Pancreas (tissue), 10 donors: ENCODE measurements at places on chromosomes 13 and 19. TPM values are rescaled to one million over a fixed set of nuclear protein-coding genes. Genes with fewer than 3 reads are reported as not detected.
A peak's percentile ranks its signal among the peaks of the same experiment; 100 is the strongest.

ABHD17A gene
- total RNA-seq: 21.4 TPM

PLIN5 gene
- total RNA-seq: 80.2 TPM

CCDC70 gene
- not detected for total RNA-seq

TLE6 gene
- total RNA-seq: 0.97 TPM

RGL3 gene
- 71.1 TPM for total RNA-seq

ICAM4 gene
- not detected for total RNA-seq

SKA3 gene
- total RNA-seq: not detected

IQCN gene
- 5.6 TPM for total RNA-seq

ZNF845 gene
- total RNA-seq: 2.6 TPM

LRRC25 gene
- total RNA-seq: 0.14 TPM

DNA sequence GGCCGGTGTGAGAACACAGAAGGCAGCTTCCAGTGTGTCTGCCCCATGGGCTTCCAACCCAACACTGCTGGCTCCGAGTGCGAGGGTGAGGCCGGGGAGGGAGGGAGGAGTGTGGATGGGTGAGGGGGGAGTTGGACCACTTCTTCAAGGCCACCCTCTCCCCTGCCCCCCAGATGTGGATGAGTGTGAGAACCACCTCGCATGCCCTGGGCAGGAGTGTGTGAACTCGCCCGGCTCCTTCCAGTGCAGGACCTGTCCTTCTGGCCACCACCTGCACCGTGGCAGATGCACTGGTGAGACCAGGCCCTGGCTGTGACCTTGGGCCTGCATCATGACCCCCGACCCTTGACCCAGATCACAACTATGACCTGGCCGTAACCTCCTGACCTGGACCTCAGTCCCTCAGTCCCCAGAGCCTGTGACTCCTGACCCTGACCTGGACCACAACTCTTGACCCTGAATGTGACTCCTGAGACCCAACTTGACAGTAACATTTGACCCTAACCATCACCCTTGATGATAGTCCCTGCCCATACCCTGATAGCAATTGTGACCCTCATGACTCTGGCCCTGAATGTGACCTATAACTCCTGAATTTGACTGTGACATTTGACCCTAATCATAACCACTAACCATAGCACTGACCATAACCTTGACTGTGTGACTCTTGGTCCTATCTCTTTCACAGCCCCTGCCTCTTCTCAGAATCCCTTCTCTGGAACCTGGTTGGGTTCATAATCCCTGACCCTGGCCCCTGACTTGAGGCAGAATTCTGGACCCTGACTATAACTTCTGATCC lies 10.9 kb downstream of the LTBP4 start:
- H3K27ac ChIP-seq: no peak overlapping the region
- no peaks in the 10 kb centered on the region for H3K36me3 ChIP-seq
- H3K4me1 ChIP-seq: no peaks in the 10 kb centered on the region
- no peaks in the 10 kb centered on the region for H3K27me3 ChIP-seq
- H3K4me3 ChIP-seq: no peak overlapping the region

DNA sequence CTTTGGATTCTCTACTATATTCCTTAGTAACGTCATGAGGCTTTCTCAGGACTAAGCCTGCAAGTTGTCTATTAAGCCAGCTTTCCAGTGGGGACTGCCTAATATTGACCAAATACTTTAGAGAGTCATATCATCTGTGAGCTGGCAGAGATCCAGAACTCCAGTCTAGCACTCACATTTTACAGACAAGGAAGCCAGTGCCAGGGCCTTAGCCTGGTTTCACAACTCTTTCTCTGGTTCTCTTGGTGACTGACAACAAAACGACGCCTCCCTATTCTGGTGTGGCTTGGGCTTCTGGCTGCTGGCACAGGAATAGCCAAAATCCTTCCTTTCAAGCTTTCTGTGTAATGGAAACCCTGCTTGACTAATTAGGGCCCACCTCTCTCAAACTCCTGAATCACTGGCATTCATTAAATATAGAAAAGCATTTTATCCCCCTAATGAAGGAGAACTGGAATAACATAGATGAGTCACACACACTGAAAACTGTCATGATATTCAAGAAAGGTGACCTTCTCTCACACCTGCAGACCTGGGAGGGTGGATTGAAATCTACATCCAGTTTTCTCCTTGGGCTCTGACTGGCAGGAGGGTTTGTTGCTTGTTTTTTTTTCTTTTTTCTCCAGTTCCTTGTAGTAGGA lies 75.2 kb upstream of the UBL3 start:
- peak overlapping the region; percentile 85 for H3K27ac ChIP-seq
- H3K4me3 ChIP-seq: no peak overlapping the region
- H3K36me3 ChIP-seq: no peaks in the 10 kb centered on the region
- no peaks in the 10 kb centered on the region for H3K27me3 ChIP-seq
- H3K4me1 ChIP-seq: peaks cover 33% of the 10 kb centered on the region
- DNase-seq: peak; percentile 90

GRCh38 chr13:80173224-80173623 lies 167.7 kb downstream of the SPRY2 start:
- no peaks in the 10 kb centered on the region for H3K27me3 ChIP-seq
- no peak overlapping the region for H3K4me3 ChIP-seq
- no peaks in the 10 kb centered on the region for H3K4me1 ChIP-seq
- H3K27ac ChIP-seq: no peak overlapping the region
- no peak for DNase-seq

DNA sequence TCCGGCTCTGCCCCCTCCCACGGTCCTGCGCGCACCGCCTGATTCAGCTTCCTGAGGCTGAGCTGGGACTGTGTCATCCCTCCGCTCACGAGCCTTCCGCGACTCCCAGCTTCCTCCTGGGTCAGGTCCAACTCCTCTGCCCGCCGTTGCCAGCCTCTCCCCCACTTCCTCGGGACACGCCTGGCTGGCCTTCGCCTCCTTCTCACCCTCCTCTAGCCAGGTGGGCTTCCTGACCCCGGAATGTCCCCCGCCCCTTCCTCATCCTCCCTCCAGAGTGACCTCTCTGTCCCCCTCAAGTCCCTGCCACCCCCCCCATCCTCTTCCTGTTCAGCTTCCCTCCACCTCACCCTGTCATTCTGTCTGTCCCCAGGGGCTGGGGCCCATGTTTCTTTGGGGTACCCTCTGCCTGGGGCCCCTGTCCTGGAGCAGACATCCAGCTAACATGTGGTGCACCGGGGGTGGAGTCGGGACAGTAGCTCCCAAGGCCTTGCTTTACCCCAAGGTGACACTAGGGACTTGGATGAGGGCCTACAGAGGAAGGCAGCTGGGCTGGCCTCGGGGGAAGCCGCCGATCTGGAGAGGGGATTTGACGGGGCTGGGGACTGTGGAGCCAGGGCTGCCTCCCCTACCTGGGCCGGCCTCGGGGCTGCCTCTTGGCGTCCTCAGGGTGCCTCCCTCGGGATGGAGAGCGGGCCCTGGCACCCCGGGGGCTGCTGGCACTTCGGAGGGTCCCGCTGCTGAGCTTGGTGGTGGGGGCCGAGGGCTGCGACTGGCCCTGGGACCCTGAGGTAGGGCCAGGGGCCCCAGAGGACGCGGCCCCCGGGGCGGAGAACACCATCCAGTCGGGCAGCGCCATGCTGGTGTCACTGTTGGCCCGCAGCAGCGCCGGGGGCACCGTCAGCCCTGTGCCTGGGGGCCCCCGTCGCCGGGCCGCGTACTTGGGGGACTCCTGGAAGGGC lies 16.5 kb downstream of the SHANK1 start:
- H3K36me3 ChIP-seq: no peaks in the 10 kb centered on the region
- DNase-seq: no peak
- no peak overlapping the region for H3K4me3 ChIP-seq
- no peaks in the 10 kb centered on the region for H3K4me1 ChIP-seq

DNA sequence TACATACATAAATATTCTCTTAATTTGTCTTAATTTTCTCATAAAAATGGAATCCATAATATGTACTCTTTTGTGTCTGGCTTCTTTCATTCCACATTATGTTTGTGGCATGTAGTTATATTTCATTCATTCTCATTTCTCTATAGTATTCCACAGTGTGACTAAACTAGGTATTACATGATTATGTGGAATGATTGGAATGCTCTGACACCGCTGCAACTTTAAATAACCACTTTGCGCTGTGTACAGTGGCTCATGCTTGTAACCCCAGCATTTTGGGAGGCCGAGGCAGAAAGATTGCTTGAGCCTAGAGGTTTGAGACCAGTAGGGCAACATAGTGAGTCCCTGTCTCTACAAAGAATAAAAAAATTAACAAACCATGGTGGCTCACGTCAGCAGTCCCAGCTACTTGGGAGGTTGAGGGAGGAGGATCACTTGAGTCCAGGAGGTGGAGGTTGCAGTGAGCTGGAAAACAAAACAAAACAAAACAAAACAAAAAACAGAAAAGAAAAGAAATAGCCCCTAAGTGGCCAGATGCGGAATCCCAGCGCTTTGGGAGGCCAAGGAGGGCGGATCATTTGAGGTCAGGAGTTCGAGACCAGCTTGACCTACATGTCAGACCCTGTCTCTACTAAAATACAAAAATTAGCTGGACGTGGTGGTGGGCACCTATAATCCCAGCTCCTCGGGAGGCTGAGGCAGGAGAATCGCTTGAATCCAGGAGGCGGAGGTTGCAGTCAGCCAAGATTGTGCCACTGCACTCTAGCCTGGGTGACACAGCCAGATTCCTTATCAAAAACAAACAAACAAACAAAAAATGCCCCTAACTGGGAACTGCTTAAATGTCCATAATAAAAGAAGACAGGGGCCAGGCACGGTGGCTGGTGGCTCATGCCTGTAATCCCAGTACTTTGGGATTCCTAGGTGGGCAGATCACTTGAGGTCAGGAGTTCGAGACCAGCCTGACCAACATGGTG lies 8.0 kb upstream of the SAE1 start:
- H3K36me3 ChIP-seq: no peaks in the 10 kb centered on the region
- no peak overlapping the region for H3K27ac ChIP-seq
- H3K4me3 ChIP-seq: no peak overlapping the region
- H3K4me1 ChIP-seq: no peaks in the 10 kb centered on the region

- no peaks in the 10 kb centered on the region for H3K36me3 ChIP-seq
- no peak for DNase-seq
- no peaks in the 10 kb centered on the region for H3K4me1 ChIP-seq
- no peak overlapping the region for H3K27ac ChIP-seq
- H3K4me3 ChIP-seq: no peak overlapping the region
Observed at GRCh38 chr13:20206698-20207235, 14.0 kb upstream of the GJB2 start.

DNA sequence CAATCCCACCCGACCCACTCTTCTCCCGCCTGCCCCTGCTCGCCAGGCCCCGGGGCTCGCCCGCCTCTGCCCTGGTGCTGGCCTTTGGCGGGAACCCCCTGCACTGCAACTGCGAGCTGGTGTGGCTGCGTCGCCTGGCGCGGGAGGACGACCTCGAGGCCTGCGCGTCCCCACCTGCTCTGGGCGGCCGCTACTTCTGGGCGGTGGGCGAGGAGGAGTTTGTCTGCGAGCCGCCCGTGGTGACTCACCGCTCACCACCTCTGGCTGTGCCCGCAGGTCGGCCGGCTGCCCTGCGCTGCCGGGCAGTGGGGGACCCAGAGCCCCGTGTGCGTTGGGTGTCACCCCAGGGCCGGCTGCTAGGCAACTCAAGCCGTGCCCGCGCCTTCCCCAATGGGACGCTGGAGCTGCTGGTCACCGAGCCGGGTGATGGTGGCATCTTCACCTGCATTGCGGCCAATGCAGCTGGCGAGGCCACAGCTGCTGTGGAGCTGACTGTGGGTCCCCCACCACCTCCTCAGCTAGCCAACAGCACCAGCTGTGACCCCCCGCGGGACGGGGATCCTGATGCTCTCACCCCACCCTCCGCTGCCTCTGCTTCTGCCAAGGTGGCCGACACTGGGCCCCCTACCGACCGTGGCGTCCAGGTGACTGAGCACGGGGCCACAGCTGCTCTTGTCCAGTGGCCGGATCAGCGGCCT lies 4.1 kb downstream of the LRFN3 start:
- no peak overlapping the region for H3K27ac ChIP-seq
- H3K4me1 ChIP-seq: peaks cover 6% of the 10 kb centered on the region
- no peaks in the 10 kb centered on the region for H3K36me3 ChIP-seq
- H3K4me3 ChIP-seq: no peak overlapping the region
- DNase-seq: peak; percentile 74

GRCh38 chr13:59658027-59658737 lies 505.5 kb downstream of the DIAPH3 start:
- H3K4me1 ChIP-seq: no peaks in the 10 kb centered on the region
- no peak overlapping the region for H3K4me3 ChIP-seq
- DNase-seq: no peak

DNA sequence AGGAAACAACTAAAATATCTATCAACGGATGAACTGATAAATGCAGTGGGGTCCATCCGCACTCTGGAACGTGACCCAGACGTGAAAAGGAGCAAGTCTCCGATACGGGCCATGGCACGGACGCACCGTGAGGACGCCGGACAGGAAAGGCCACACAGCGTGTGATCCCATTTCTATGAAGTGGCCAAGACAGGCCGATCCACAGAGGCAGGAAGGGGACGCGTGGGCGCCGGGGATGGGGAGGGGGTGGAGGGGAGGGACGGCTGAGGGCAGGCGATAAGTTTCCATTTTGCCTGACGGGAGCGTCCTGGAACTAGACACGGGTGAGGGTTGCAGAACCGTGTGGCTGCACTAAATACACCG lies 13.8 kb downstream of the SHC2 start:
- H3K4me3 ChIP-seq: no peak overlapping the region
- no peak overlapping the region for H3K27ac ChIP-seq
- no peak for DNase-seq
- no peaks in the 10 kb centered on the region for H3K36me3 ChIP-seq

GRCh38 chr13:44752164-44752563 lies 176.0 kb upstream of the TSC22D1 start:
- no peaks in the 10 kb centered on the region for H3K27me3 ChIP-seq
- no peak overlapping the region for H3K27ac ChIP-seq
- H3K4me1 ChIP-seq: peaks cover 15% of the 10 kb centered on the region
- DNase-seq: no peak
- no peaks in the 10 kb centered on the region for H3K36me3 ChIP-seq

GRCh38 chr19:18291590-18292461 lies 10.4 kb upstream of the JUND start:
- H3K27ac ChIP-seq: peak overlapping the region; percentile 91
- DNase-seq: peak; percentile 82
- no peaks in the 10 kb centered on the region for H3K27me3 ChIP-seq
- no peaks in the 10 kb centered on the region for H3K36me3 ChIP-seq
- H3K4me3 ChIP-seq: peak overlapping the region; percentile 52

GRCh38 chr13:113656831-113657671 lies 947 bp downstream of the ATP4B start:
- H3K27me3 ChIP-seq: no peaks in the 10 kb centered on the region
- H3K4me3 ChIP-seq: no peak overlapping the region
- no peak overlapping the region for H3K27ac ChIP-seq
- H3K4me1 ChIP-seq: no peaks in the 10 kb centered on the region
- H3K36me3 ChIP-seq: no peaks in the 10 kb centered on the region

GRCh38 chr13:43880926-43881325 lies 1.2 kb downstream of the LACC1 start:
- no peak overlapping the region for H3K4me3 ChIP-seq
- no peaks in the 10 kb centered on the region for H3K36me3 ChIP-seq
- no peak for DNase-seq
- no peaks in the 10 kb centered on the region for H3K27me3 ChIP-seq

- no peaks in the 10 kb centered on the region for H3K27me3 ChIP-seq
- H3K36me3 ChIP-seq: no peaks in the 10 kb centered on the region
- H3K4me1 ChIP-seq: no peaks in the 10 kb centered on the region
- H3K27ac ChIP-seq: no peak overlapping the region
- no peak overlapping the region for H3K4me3 ChIP-seq
Observed at GRCh38 chr19:43806848-43807247, 4.6 kb upstream of the LYPD5 start.
